ENCODE measurements at places on chromosomes 1 and 21. TPM values are rescaled to one million over a fixed set of nuclear protein-coding genes. Genes with fewer than 3 reads are reported as not detected.

DNA sequence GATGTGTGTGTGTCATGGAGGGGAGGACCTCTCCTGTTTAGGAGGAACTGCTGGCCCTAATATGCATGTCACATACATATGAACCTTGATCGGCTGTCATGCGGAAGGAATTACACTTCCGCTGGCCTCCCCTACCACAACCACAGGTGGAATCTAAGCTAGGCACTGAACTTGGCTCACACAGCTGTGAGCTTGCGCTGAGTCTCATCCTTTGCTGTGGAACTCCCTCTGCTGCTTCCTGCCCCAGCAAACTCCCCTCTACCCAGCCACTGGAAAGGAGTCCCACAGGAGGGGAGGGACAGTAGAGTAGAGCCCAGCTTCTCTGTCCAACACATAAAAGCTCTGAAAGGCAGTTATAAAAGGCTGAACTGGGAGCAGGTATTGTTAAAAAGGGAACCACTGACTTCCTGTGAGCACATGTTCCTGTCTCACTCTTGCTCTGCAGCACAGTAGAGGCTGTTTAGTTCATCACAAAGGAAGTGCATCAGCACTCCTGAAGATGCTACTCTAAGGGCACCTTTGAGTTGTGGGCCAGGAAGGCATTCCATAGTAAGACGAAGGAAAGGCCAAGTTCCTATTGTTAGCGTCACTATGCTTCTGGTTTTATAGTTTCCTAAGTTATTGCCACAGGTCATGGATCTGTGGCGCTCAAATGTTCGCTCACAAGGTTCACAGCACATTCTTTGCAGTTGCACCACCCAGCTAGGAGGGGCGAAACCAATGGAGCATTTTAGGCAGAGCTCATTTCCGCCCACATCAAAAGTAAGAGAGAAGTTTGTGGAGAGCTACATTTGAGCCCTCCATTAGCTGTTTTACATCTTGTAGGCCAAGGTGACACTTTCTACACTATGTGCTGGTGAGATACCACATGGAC, 17.7 kb upstream of the PTPRC start:
- DNase-seq: no peak

HSD3B2 gene
- not detected for total RNA-seq

RAD54L gene
- total RNA-seq: 2.4 TPM

GNG12 gene
- 54.6 TPM for total RNA-seq

CYP2J2 gene
- 1.8 TPM for total RNA-seq
